ENCODE measurements at places on chromosomes 4 and X. TPM values are rescaled to one million over a fixed set of nuclear protein-coding genes. Genes with fewer than 3 reads are reported as not detected.

EDA2R gene
- total RNA-seq: 2.9 TPM

SMAD1 gene
- total RNA-seq: not detected

STOX2 gene
- not detected for total RNA-seq

SEPTIN11 gene
- total RNA-seq: 77.4 TPM

CFI gene
- not detected for total RNA-seq

NUDT10 gene
- total RNA-seq: 1.2 TPM

ZXDB gene
- total RNA-seq: 4.5 TPM

PAGE2 gene
- total RNA-seq: not detected

BRS3 gene
- total RNA-seq: not detected

UBE2K gene
- total RNA-seq: 74.9 TPM

LNX1 gene
- total RNA-seq: not detected

PPP4R3C gene
- total RNA-seq: not detected
